ENCODE measurements at places on chromosomes 2 and 18. TPM values are rescaled to one million over a fixed set of nuclear protein-coding genes. Genes with fewer than 3 reads are reported as not detected.
A peak's percentile ranks its signal among the peaks of the same experiment; 100 is the strongest.

DNA sequence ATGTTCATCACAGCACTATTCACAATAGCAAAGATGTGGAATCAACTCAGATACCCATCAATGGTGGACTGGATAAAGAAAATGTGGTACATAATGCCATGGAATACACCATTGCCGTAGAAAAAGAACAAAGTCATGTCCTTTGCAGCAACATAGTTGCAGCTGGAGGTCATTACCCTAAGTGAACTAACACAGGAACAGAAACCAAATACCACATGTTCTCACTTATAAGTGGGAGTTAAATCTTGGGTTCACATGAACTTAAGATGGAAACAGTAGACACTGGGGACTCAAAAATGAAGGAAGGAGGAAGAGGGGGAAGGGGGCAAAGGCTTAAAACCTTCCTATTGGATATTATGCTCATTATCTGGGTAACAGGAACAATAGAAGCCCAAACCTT is 228.1 kb upstream of the RAB6C start:
- DNase-seq, result no peak

GRCh38 chr2:85698880-85699254 is 4.7 kb downstream of the GNLY start:
- no peak for DNase-seq

- no peak for DNase-seq
Observed at GRCh38 chr2:158994920-158995676, 26.7 kb downstream of the TANC1 start.

DNA sequence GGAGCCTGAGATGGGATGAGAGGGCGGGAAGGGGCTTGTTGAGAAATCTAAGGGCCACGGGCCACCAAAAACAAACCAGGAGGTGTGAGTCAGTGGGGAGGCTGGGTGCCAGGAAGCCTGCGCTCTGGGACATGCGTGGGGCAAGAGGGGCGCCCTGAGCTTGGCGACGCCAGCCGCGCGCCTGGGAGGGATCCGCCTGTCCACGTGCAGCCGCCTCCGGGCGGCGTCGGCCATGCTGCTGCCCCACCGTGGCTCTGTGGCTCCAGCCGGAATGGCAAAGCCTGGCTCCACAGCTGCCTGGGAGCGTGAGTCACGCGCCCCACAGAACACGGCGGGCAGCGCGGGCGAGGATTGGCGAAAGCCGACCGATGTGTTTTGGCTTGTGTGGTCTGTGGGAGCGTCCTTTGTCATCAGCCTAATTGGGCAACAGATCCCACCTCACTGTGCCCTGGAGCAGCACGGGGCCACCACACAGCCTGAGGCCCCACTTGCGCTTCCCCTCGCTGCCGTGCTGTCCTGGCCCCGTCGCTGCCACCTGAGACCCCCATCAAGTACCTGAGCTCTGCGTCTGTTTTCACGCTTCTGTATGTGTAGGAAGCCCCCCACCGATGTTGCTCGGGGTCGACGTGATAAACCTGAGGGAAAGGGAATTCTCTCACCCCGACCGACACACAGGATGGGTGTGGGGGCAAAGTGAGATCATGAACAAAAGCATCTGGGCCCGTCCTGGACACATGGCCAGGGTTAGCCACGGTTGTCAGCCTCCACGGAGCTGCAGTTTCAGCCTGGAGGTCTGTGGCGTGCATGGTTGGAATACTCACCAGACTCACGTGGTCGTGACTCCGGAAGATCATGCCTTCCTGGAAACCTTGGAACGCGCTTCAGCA is 80.5 kb downstream of the NFATC1 start:
- no peak for DNase-seq

DNA sequence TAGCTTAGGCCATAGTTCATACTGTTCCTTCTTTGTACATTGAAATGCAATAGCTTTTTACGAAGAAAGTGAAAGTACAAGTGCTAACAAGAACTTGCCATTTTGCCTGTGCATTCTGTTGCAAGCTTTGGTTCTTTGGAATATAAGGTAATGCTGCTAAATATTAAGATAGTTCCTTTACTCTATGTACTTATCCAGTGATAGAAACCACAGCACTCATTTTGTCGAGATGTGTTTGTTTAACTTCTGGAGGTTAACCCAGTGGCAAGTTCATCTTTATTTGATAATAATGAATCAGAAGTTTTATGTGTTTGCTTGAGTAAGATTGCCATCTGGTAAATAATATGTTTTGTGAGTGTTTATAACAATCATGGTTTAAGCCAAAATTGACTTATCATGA is 373.1 kb upstream of the FANCL start:
- DNase-seq, result no peak

- no peak for DNase-seq
Observed at GRCh38 chr2:176461809-176462670, 192.8 kb downstream of the MTX2 start.

GRCh38 chr2:121273116-121273515 is 11.9 kb downstream of the TFCP2L1 start:
- no peak for DNase-seq

The XDH gene
- total RNA-seq, result not detected

GRCh38 chr2:38806733-38807059 is 28.7 kb downstream of the GEMIN6 start:
- DNase-seq, result no peak

- DNase-seq, result no peak
Observed at GRCh38 chr2:147499785-147500184, 345.0 kb upstream of the ACVR2A start.

DNA sequence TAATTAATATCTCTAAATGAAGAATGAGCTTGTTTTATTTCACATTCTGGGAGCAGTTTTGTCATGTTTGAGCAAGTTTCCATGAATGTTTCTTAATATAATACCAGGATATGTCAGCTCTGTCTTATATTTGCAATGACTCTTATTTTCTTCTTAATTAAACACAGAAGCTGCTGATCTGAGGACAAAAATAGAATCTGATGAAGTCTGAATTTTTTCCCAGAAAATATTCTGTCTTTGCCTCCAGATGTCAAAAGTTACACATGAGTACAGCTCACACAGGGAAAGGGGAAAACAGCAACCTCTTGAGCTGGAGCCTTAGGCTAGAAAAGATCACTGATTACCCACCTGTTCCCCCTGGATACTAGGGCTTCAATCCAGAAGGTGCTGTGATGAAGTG is 606.6 kb upstream of the SYT4 start:
- no peak for DNase-seq

The TEKT4 gene
- not detected for total RNA-seq

- DNase-seq, result no peak
Observed at GRCh38 chr18:52544086-52544485, 204.1 kb downstream of the DCC start.

- DNase-seq, result peak; percentile 53
Observed at GRCh38 chr2:157302492-157303099, 23.0 kb downstream of the ERMN start.

All from activated CD8-positive, alpha-beta T cell treated with anti-CD3 and anti-CD28 coated beads, Interleukin-2, amount 10 ng/mL, durations not matched to agents 7 days and 5 days (primary cell).